ENCODE measurements at places on chromosomes 2 and 18.

GRCh38 chr18:32048507-32049091 lies 30.0 kb downstream of the RNF125 start:
- DNase-seq, result peak; percentile 42

DNA sequence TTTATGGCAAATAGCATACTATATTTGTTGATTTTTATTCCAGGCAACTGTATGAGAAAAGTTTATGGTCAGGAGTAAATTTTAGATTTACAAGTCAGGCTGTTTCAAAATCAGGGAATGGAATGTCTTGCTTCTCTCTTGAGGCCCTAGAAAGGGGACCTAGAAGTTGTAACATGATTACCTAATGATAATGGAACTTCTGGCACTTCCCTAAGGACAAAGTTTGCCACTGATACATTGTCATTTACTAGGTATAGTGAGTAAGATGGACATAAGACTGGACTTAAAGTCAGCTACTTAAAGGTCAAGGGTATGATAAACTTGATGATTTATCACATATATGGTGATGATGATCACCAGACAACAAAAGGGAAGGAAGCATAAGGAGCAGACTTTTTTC lies 103.3 kb upstream of the VRK2 start:
- no peak for DNase-seq

GRCh38 chr2:42028571-42029148 lies 19.2 kb upstream of the PKDCC start:
- DNase-seq, result no peak

- DNase-seq, result no peak
Observed at GRCh38 chr2:66437109-66437690, 2.3 kb downstream of the MEIS1 start.

DNA sequence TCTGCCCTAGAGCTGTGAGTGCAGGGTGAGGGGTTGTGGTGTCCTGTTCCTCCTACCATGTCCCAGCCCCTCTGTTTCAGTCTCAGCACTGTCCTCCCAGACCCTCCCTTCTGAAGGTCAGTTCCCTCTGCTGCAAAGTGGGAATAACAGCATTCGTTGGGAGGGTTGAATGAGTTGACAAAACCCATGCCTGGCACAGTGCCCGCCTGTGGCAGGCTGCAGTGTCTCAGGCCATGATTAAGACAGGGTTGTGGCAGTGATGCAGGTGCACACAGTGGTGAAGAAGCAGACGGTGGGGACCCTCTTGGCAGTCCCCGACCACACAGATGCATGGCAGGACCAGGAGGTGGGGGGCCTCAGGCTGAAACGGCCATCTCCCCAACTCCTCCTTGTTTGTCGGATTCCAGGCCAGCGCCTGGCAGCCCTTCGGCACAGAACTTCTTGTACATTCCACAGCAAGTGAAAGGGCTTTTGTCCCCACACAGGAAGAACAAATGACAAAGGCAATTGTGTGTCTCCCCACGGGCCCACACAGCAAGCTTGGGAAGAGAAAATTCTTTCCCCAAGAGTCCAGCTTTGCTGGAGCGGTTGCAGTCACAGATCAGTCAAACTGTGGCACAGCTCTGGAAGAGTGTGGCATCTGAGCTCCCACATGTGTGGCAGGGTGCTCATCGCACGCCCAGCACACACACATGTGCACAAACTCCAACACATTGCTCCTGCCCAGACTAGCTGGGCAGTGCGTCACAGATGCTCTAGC lies 92.0 kb upstream of the MSH2 start:
- no peak for DNase-seq

DNA sequence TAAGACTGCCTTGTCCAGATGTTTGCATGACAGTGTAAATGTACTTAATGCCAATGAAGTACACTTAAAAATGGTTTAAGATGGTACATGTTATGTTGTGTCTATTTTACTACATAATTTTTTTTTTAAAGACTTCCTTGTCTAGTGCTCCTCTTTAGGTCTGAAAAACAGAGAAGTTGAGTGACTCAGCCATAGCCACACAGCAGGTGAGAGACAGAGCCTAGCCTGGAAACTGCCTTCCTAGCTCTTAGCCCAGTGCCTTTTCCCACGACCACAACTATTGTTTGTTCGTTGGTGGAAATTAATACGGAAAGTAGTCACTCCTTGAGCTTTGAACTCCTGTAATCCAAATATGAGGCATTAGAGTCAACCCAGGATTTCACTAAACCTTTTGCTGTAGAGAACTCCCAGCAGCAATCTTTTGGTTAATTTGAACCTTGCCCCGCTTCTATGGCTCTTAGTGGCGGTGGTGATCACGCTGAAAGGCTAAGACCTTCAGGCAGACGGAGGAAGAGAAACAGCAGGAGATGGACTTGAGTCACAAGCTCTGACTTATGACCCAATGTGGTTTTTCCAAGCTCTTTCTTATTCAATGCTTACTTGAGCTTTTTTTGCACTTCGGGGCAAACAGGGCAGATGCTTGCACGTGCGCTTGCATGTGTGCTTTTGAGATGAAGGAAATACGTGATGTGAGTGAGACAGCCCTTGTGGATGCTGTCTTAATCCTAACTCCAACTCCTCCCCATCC lies 21.2 kb downstream of the TRIB2 start:
- DNase-seq, result no peak

GRCh38 chr2:902584-902983 lies 48.1 kb upstream of the SNTG2 start:
- no peak for DNase-seq

DNA sequence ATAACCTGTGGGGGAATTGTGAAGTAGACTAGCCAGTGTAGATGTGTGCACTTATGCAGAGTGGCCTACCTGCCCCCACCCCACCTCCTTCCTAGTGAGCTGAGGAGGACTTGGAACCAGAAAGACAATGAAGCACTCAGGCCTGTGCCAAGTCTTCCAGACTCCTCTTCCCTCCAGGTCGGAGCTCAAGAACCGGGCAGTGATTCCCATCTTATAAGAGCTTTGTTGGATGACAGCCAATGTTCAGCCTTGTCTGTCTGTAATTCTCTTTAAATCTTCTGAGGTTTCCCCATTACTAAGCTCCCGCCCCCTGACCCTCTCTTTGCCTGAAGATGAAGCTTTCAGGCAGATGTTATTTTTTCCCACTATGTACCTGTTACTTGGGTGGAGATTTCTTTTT lies 121.0 kb downstream of the SMAD2 start:
- DNase-seq, result no peak

- no peak for DNase-seq
Observed at GRCh38 chr2:11067221-11068078, 87.8 kb upstream of the SLC66A3 start.
